ENCODE measurements at places on chromosomes 7 and 10.

DNA sequence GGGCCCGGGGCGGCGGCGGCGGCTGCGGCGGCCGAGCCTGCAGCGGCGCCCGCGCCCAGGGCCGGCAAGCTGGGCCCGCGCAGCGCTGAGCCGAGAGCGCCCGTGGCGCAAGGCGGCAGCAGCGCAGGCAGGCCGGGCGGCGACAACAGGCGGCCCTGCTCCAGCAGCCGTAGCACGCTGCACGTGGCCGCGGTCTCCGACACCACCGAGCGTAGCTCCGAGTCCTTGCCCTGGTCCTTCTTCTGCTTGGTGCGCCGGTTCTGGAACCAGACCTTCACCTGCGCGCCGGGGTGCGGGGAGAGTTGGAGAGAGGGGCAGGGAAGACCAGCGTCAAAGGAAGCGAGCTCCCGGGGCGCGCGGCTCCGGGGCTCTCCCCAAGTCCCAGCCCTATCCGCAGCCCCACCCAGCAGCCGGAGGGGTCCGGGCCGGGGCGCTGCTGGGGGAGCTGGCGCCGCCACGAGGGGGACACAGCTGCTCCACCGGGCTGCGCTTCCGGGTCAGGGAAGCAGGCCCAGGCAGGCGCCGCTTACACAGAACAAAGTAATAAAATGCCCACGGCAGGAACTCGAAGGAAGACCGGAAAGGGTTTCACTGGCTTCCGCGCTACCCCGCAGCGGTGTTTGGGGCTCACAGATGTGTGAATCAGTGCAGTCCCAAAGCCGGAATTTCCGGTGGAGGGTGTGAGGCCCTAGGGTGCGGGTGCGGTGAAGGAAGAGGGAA lies 3.6 kb downstream of the VAX1 start:
- DNase-seq, result no peak

DNA sequence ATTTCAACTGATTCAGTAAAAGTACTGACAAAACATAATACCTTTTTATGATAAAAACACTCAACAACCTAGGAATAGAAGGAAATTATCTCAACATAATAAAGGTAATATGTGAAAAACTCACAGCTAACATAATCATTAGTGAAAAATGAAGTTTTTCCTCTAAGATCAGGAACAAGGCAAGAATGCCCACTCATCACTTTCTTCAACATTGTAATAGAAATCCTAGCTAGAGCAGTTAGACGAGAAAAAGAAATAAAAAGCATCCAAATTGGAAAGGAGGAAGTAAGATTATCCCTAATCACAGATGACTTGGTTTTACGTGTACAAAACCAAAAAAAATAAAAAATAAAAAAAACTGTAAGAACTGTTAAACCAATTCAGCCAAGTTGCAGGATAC lies 58.6 kb downstream of the R3HCC1L start:
- no peak for DNase-seq

GRCh38 chr7:102284891-102285539 lies 1.7 kb upstream of the SH2B2 start:
- no peak for DNase-seq

- DNase-seq, result no peak
These were observed 184.4 kb downstream of the GRID1 start for GRCh38 chr10:86182150-86182549.

DNA sequence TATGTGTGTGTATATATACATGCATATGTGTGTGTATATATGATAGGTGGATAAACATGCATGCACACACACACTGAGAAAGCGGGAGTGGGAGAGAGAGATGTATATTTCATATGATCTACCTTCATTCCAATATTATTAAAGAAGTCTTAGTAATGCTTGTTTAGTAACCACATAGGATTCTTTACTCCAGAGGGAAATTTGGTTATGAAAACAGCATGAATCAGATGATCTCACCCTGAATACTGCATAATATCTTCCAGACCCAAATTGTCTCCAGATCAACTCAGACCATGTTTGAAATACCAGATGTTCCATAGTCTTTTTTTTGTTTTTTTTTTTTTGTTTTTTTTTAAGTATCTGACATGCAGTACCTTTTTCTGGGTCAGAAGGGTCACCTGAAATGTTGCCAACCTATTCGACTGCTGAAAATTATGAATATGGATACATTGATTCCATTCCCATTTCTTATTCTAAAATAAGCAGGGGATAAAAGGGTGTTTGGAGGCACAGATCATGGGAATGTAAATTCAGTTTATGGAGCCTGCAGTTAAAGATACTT lies 17.4 kb downstream of the TES start:
- DNase-seq, result no peak

- no peak for DNase-seq
These were observed 6.3 kb downstream of the SMURF1 start for GRCh38 chr7:99137411-99138180.

GRCh38 chr7:104434129-104434528 lies 105.7 kb downstream of the LHFPL3 start:
- DNase-seq, result no peak

GRCh38 chr10:88066319-88066718 lies 202.9 kb downstream of the PTEN start:
- DNase-seq, result no peak

- no peak for DNase-seq
These were observed 278.5 kb downstream of the TCF7L2 start for GRCh38 chr10:113228530-113228929.

GRCh38 chr10:16182688-16183087 lies 254.1 kb upstream of the PTER start:
- DNase-seq, result no peak

DNA sequence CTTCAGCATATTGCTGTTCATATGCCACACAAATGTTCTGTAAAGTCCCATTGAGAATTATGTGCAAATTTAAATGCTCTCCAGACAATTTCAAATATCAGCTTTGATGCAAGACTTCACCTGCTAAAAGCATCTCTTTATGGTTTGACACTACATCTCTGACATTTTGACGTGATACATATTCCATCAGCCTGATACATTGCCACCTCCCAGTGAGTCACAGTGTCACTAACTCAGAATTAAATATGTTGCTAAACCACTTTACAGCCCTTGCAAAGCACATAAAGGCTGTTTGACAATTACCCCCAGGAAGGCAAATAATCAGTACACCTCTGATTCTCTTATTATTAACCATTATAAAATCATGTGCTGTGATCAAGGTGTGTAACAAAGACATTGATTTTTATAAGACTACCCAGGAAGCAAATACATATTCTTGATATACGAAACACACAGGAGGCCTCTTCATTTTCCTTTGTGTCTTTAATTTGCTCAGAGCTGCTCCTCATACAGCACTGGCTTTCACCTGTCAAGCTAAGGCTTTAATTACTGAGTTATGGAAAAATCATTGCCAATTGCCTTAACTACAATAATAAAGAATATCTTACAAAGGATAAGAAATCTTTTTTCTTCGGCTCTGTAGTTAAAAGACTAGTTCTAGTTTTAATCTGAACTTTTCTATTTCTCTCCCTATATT lies 547.5 kb upstream of the C7orf33 start:
- no peak for DNase-seq

DNA sequence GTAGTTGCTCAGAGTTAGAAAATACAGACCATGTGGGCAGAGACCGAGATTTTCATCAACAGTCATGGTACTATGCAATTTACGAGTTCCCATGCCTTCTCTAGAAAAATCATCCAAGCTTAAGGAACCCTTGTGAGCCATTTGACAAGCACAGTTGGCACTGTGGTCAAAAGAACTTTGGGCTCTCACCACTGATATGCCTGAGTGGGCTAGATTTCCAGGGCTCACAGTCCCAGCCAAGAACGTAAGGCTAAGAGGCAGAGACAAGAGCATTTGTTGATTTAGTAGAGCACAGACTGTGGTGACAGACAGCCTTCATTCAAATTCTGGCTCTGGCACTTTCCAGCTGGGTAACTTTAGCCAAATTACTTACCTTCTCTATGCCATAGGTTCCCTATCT lies 407.0 kb downstream of the SORCS1 start:
- no peak for DNase-seq

All from KG1 (cell line).